HTR-8/SVneo (cell line): ENCODE measurements at places on chromosomes 12 and 14.

GRCh38 chr12:108335349-108336119 lies 3.6 kb downstream of the CMKLR1 start:
- DNase-seq: no peak

- no peak for DNase-seq
Observed at GRCh38 chr12:58554522-58555157, 365.7 kb downstream of the LRIG3 start.

DNA sequence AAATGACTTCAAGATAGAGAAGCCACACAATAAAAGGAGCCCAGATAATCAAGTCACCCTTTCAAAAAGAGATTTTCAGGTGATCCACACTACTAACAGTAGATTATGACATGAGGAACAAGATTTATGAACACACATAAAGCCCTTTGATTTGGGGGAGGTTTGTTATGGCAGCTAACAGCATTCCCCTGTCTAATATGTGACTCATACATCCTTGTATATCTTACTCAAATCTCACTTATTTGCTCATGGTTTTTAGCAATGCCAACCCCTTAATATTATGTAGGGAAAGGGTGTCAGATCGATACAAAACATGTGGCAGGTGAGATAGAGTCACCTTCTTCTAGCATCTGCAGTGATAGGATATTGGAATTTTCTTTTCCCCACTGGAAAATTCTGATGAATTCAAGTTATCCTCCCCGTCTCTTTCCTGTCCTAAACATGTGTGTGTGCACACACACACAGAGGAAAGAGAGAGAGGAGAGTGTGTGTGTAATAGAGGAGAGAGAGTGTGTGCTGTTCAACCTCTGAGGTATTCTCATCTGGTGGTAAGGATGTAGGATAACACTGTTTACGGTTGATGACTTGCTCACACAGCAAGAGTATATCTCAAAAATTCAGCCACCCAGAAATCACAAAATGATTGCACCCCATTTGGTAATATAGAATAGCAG lies 319.9 kb downstream of the KCNC2 start:
- DNase-seq: peak; percentile 17

DNA sequence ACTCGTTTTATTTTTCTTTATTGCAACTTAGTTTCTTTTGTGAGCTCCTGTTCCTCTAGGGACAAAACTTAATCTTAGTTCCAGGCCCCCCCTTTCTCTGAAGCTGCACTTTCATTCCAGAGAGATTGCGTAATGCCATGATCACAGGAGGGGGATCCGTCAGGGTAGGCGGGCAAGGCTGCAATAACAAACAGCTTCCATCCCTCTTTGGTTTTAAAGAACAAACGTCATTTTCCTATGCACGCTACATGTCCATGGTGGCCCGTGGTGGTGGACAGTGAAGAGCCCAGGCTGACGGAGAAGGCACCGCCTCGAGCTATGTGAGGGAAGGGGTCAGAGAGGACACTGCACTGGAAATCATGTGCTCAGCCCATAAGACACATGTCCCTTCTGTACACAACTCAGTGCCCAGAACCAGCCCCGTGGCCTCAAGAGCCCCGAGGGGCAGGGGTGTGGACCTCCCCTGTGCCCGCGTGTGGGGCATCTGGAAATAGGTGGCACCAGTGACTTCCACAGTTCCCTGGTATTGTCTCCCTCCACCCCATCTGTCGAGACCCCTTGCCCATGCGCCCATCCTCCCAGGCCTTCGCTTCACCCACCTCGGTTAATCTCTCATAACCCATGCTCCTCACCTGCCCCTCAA lies 161.4 kb downstream of the ADGRD1 start:
- no peak for DNase-seq

GRCh38 chr12:68264158-68264855 lies 10.9 kb upstream of the IL22 start:
- no peak for DNase-seq

GRCh38 chr12:116621194-116621593 lies 62.0 kb downstream of the MAP1LC3B2 start:
- DNase-seq: no peak

DNA sequence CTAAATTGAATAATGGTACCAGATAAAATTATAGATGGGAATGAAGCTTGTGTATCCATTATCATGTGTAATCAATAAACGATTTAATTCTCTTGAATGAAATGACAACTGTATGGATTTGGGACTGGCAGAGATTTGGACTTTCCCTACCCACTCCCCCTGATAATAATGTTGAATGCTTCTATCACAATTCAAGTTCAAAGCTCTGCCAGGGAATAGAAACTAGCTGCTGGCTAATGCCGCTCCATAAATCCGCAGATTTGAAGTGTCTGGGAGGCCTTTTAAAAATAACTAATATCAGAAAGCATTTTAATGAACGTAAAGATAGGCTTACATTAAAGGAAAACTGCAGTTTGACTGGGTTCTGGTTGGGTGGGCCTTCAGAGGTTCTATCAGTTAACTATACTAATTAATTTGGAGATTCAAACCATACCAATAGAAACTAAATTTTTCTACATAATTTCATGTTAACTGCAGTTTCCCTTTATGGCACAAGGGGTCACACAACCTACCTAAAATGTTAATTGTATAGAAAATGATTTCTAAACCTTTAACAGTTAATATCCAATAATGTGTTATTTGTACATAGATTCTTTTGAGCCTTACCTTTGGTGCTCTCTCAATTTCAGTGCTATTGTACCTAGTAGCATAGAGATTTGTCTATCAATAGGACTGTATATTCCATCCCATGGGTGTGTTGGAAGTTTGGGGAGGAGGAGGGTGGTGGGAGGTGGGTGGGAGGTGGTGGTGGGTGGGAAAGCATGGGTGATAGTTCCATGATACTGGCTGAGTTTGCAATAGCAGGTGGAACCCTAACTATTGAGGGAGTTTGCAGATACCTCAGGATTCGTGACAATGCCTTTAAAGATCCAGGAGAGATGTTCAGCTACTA lies 4.9 kb downstream of the HNRNPA1 start:
- no peak for DNase-seq

DNA sequence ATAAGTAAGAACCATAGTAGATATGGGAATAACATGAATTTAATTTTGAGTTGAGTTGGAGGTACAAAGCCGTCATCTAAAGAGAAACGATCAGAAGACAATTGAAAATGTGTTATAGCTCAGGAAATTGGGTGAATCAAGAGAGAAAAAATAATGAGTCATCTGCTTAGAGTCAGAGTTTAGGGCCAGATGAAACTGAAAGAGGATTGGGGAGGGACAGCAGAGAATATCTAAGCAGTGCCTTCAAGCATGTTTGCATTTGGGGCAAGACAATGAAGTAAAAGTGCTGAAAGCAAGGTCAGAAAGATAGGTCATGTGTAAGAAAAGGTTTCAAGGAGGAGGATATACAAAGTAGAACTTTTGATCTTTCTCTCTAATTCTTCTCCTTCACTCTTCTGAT lies 49.4 kb downstream of the SLC15A5 start:
- no peak for DNase-seq

- DNase-seq: no peak
Observed at GRCh38 chr12:81722004-81722403, 37.1 kb downstream of the PPFIA2 start.

DNA sequence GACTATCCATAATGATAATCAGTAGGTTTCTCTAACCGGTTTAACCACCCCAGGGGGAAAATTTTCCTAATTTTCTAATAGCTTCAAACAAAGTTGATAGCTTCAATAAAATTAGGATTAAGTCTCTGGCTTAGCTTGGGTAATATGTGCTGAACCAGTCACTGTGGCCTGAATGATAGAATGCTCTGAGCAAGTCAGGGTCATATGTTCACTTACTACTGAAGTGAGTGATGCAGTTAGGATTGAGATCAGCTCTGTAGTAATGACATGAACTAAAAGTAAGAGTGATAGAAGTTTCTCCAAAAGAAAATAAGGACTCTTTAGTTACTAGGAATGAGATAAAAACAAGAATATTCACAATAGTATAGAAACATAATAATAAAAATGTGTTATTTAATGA lies 32.6 kb downstream of the ETNK1 start:
- DNase-seq: no peak

DNA sequence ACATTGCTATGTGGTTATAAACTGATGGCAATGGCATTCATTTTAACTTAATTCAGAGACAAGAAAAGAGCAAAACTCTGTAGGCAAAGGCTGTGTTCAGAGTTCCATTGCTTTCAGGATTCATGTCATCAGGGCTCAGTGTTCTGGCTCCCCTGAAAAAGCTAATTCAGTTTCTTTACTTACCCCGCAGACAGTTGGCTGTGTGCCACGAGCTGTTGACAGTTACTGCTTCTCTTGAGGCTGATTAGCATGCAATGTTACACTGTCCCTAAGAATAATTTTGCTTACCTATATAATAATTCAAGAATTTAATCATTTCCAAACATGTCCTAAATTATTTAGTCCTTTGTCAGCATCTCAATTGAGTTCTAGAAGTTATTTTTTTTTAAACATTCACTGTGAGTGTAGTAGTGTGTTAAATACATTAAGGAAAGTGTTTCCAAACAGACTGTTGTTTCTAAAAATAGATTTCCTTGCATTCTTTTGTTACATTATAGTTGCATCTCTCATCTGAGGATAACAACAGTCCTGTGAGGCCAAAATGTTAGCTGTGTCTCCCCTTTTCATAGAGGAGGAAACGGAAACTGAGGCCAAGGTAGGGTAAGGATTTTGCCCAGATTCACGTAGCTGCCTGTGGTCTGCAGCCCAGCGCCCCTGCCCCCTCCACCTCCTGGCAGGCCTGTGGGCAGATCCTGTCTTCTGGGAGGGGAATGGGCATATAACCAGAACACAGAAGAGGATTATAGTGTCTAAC lies 98.6 kb downstream of the PELI2 start:
- DNase-seq: no peak

DNA sequence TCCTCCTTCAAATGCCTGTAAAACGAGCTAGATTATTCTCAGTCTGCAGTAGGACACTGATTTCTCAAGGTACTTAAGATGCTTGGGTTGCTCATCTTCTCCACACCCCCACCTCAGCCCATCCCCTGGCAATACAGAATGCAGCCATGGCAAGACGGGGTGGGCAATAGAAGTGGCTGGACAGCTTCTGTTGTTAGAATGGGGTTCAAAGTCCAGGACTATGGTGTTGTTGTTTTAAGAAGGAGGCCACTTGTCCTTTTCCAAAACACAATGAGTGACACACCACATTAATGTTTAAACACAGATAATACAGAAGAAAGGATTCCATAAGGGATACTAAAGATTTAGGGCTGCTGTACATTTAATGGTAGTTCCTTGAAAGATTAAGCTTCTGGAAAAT lies 188.9 kb upstream of the BCL2L14 start:
- no peak for DNase-seq
